ENCODE measurements at places on chromosomes 1 and 21.

DNA sequence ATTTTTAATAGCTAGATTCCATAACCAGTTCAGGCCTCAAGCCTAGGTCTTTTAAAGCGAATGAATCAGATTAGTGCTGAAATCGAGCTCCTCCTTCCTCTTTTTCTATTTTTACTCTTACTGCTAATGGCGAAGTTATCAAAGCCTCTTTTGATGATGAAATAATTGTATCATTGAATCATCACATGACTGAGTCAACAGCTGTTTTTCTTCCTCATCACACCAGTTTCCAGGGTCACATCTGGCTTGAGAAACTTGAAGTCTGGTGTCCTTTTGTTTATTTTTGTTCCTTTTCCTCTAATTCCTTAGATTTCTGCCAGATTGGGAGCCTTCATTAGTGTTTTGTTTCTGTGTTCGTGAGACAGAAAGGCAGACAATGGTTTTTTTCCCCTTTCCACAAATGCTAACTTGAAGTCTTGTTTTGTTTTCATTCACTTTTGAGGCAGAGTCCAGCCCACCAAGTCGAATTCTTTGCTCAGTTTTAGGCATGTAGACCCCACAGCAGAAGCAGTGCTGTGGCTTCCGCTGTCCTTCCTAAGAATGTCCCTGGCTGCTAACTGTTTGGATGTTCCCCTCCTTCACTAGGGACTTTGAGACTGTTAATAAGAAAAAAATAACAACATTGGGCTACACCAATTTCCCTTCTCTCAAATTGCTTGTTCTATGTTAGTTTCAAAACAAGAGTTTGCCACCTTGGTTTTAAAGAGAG lies 51.9 kb upstream of the FMOD start:
- DNase-seq, result no peak

DNA sequence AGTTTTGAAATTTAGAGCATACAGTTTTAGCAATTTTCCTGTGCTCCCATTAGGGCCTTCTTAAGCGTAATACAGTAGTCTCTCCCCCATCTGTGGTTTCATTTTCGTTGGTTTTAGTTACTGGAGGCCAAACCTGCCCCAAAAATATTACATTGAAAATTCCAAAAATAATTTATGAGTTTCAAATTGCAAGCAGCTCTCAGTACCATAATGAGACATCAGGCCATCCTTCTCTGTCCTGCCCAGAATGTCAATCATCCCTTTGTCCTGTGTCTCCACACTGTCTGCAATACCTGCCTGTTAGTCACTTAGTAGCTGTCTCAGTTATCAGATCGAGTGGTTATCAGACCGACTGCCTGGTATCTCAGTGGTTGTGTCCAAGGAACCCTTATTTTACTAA lies 45.4 kb downstream of the ADSS2 start:
- no peak for DNase-seq

DNA sequence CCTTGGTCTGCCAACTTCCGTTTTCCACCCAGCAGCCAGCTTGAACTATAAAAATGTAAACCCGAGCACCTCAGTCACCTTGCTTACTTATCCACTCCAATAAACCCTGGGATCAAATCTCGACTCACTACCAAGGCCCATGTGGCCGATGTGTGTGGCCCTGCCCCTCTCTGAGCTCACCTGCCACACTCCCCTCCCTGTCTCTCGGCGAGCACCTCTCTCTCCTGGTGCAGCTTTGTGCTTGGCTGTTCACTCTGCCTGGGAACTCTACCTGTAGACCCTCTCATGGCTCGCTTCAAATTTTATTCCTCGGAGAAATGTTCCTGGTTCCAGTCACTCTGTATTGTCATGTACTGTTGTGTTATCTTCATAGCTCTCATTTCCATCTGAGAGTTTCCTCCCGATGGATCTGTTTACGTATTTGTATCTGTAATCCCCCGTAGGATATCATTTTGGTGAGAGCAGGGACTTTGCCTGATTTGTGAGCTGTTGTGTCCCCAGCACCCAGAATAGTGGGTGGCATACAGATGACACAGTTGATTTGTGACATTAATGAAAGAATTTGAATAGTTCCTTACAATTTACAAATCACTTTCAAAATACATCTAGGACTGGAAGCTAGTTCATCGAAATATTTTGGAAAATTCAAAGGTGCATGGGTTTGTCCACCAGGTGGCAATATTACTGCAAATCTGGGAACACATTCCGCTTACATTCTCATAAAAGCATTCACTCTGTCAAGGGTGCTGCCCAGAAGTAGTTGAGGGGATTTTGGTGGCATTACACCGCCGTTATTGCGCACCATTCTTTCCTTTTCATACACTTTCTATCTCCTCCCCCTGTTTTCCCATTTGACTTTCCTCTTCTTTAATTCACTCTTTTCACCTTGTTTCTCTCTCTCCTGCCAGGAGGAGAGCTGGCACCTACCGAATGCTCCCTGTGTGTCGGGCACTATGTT lies 95.3 kb downstream of the ABCA4 start:
- no peak for DNase-seq

GRCh38 chr1:118122234-118123004 lies 62.6 kb downstream of the SPAG17 start:
- DNase-seq, result no peak

DNA sequence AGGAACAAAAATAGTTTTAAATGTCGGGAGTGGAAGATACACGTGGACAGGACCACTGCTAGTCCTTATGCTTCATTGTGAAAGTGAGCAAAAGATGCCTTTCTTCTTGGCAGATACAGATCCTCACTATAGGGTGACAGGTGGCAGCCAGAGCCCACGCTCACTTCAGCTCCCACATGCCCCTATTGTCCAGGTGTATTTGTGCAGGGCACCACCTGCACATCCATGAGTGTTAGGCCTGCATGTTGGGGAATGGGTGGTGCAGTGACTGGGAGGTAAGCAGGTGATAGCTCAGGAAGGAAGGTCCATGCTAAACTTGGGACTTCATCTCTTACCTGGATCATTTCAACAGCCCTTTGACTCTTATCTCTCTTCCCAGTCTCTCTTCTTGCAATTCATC lies 27.4 kb downstream of the SLC5A9 start:
- no peak for DNase-seq

- no peak for DNase-seq
Observed at GRCh38 chr1:31943546-31944184, 5.5 kb upstream of the PTP4A2 start.

GRCh38 chr1:2200308-2200943 lies 5.9 kb upstream of the FAAP20 start:
- no peak for DNase-seq

GRCh38 chr21:33821503-33822322 lies 93.9 kb downstream of the ATP5PO start:
- no peak for DNase-seq

- DNase-seq, result no peak
Observed at GRCh38 chr21:46437511-46437910, 21.2 kb upstream of the DIP2A start.

DNA sequence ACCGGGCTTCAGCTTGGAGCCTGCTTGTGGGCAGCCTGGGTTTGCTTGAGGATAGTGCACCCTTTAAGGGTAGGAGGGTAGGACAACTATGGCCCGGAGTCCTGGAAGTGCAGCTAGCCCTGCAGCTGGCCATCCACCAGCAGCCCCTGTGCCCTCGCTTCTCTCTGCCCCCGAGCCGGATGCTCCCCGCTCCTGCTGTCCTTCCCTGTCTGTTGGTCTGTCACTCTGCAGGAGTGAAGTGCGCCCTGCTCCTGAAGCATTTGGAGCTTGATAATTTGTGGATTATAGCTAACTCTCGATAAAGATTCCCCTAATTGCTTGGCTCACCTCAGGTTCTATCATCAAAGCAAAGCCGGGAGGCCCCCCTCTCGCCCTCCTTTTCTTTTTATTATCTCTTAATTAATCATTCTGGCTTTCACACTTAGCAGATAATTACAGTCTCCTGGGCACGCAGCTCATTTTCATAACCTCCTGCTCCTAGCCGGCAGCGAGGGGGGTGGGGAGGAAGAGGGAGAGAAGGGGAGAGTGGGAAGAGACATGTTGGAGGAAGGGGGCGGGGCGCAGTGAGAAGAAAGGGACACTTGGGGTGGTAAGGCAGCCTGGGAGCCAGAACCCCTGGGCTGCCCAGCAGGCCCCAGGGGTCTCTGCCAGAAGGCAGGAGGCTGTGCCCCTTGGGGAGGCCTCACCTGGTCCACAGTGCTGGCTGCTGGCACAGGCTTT lies 14.4 kb downstream of the KIRREL1 start:
- no peak for DNase-seq

DNA sequence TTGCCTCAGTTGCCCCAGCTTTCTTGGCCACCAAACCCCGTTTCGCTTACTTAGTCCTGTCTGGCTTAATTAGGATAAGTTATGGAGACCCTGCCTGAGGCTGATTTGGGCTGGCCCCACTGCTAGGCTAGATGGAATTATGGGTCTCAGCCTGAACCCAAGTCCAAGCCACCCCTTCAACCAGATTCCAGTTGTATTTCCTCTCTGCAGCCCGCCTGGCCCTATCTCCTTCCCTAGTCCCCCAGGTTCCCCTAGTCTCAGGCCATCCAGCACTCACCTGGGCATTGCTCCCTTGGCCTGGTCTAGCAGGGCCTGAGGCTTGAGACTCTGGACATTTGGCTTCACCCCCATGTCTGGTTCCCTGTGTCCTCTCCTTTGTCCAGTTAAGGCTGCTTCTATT lies 111.7 kb upstream of the IPO9 start:
- DNase-seq, result no peak

- DNase-seq, result no peak
Observed at GRCh38 chr1:223827193-223827663, 18.5 kb downstream of the TP53BP2 start.

DNA sequence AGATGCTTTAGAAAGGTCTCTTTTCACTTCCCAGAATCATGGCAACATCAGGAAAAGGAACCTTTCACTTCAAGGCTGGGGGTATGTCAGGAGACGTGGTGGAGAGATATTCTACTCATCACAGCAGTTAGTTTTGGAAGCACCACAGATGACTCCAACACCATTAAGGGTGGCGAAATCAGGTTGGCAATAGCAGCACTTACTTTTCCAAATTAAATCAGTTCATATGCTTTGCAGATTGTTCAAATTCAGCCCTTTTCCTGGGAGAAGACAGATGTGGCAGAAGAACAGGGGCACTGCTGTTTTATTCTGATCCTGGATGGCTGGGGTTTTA lies 79.0 kb downstream of the RUNX1 start:
- no peak for DNase-seq

DNA sequence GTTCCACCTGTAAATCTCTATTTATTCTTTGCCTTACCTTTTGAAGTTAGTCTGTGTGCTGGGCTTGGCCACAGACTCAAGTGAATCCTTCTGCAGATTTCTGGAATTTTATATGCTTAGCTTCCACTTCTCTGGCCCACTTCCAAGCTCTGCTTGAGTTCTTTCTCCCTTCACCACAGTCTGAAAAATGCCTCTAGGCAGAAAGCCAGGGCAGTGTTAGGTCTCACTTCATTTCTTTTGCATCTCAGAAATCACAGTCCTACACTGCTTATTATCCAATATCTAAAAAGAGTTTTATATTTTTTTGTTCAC lies 48.9 kb downstream of the INKA2 start:
- DNase-seq, result no peak

GRCh38 chr1:82923931-82924330 lies 1075.0 kb downstream of the TTLL7 start:
- no peak for DNase-seq

- DNase-seq, result no peak
Observed at GRCh38 chr1:109255097-109255651, 5.8 kb downstream of the CELSR2 start.

DNA sequence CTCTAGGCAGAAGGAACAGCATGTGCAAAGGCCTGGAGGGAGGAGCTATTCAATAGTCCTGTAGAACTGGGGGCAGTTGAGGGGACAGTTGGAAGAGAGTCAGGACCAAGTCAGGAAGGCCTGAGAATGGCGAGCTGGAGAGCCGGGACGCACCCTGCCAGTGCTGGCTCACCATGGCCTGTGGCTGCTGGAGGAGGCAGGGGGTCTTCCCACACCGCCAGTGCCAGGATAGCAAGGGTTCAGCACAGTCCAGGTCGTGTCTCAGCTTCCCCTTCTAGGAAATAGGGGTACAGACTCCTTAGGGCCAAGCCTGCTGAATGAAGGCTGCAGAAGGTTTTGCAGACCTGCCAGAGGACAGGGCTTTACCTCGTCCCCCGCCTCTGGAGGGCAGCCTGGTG lies 7.3 kb downstream of the PODN start:
- DNase-seq, result no peak

DNA sequence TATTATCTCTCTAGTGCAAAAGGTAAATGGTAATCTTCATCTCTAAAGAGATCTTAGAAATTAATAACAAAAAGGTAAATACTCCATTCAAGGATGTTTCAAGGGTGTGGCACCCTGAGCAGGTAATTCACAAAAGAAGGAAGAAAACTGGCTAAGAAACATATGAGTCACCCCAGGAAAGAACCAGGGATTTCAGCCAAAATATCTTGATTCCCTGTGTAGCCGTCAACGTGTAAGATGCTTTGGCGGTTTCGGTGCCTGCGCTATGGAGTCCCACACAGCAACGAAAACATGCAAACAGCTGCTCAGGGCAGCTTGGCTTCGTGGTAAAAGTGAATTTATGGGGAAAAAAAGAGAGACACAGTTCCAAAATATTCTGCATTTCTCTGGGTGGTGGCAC lies 3.7 kb downstream of the ITGB2 start:
- DNase-seq, result no peak

- DNase-seq, result no peak
Observed at GRCh38 chr1:115839029-115839678, 1.8 kb downstream of the NHLH2 start.

DNA sequence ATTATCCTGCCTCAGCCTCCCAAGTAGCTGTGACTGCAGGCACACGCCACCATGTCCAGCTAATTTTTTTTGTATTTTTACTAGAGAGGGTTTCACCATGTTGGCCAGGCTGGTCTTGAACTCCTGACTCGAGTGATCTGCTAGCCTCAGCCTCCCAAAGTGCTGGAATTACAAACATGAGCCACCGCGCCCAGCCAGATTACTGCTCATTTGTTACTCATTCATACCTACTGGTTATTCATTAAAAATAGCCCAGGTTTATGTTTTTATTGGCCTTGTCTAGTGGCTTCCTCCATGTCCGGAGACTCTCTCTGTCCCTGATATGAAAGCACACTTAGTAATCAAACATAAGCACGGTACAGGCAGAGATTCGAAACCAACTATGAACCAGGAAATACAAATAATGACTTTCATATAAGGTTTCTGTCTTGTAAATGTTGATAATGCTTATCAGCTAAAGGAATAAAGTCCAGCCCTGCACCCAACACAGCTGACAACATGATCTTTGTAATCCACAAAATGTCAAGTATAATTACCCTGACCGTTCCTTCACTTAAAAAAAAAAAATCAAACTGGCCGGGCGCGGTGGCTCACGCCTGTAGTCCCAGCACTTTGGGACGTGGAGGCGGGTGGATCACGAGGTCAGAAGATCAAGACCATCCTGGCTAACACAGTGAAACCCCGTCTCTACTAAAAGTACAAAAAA lies 50.4 kb upstream of the CXADR start:
- DNase-seq, result no peak

GRCh38 chr21:46527801-46528200 lies 69.1 kb downstream of the DIP2A start:
- DNase-seq, result no peak

DNA sequence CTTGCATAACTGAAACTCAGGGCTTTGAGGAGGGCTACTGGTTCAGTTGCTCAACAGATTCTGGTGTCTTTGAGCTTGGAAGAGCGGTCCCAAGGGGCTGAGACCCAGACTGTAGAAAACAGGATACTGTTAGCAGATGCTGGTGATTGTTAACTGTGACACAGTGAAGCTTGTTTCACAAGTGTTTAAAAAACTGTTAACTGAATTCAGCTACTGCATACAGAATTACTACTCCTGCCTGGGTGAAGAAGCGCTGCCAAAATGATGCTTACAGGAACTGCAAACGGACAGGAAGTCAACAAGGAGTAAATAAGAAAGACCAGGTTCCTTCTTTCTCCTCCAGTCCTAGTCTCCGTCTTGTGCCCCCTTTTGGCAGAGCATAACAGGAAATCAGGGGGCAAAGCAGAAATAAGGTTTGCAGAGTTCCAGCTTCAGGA lies 195.3 kb upstream of the USP25 start:
- DNase-seq, result no peak
